NCI-H446 (cell line): ENCODE measurements at places on chromosomes 7 and 10.

DNA sequence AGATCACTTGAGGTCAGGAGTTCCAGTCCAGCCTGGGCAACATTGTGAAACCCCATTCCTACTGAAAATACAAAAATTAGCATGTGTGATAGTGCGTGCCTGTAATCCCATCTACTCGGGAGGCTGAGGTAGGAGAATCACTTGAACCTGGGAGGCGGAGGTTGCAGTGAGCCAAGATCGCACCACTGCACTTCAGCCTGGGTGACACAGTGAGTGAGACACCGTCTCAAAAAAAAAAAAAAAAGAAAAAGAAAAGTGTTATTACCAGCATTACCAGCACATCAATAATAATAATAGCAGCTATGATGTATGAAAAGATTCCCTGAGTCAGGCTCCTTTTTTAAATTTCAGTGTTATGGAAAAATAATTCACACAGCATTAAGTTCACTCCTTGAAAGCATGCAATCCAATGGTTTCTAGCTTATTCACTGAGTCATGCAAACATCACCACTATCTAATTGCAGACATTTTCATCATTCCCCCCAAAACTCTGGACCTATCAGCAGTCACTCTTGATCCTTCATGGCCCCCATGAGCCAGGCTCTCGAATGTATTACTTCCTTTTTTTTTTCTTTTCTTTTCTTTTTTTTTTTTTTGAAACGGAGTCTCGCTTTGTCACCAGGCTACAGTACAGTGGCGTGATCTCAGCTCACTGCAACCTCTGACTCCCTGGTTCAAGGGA, 228.4 kb downstream of the FANK1 start:
- DNase-seq = no peak

DNA sequence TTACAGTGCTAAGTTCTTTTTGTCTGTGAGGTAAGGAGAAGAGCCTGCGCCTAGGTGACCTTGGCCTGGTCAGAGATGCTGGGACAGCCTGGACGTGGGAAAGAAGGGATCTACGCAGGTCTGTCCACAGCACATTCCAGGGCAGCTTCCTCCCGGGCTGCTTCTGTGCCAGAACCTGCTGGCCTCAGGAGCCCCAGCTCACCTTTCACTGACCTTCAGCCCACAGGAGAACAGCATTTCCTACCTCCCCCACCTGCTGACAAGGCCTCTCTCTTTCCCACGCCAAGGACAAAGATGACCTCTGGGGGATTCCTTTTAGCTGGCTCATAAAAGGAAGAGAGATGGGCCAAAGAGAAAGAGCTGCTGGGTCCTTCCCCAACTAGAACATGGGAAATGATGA, 260.6 kb downstream of the KCNMA1 start:
- no peak for DNase-seq

DNA sequence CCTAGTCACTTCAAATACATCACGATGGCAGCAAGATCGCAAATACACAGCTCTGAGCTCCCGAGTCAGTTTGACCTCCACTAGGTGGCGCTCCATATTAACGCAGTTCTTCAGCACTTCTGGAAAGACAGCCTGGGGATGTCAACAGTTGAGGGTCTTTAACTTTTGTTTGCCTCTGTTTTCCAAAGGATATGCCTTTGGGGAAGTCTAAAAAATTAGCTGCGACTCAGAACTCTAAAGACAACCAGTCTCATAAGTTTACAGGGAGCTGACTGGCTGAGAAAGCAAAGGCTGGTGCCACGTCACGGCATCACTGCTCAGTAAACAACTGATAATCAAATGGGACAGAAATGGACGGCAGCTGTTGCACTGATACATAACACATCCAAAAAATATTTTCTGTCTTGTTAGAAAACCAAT, 458.8 kb downstream of the SORCS1 start:
- peak; percentile 57 for DNase-seq

DNA sequence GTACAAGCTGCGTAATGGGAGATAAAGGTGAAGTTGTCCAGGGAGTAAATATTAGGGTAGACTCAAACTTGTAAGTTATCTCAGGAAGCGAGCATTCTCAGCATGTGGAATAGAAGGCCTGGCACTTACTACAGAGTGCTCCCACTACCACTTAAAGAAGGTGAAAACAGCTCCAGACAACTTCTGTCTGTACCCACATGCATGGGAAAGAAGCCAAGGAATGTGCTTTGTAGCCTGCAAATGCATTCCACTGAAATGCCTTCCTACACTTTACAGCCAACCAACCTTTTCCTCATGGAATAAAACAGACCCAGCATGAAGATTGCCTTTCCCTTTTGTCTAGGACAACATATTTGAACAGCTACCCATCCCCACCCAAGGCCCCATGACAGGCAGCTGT, 45.4 kb upstream of the NPSR1 start:
- DNase-seq = no peak

GRCh38 chr7:42453931-42454361, 216.9 kb upstream of the GLI3 start:
- no peak for DNase-seq

DNA sequence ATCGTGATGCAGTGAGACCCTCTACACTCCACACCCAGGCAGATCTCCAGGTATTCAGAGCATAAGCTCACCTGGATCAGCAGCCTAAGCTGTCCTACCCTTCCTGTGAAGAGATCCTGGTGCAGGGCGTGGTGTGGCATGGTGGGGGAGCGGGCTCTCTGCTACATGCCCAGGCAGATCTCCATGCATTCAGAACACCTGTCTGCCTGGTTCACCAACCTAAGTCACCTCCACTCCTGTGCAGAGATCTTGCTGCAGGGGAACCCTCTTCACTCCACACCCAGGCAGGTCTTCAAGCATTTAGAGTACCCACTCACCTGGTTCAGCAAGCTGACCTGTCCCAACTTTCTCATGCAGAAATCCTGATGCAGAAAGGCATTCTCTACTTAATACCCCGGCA, 394.4 kb upstream of the SEMA3A start:
- no peak for DNase-seq
